Endothelial cell of umbilical vein (primary cell): ENCODE measurements at places on chromosomes 16 and 17. TPM values are rescaled to one million over a fixed set of nuclear protein-coding genes. Genes with fewer than 3 reads are reported as not detected.

GRCh38 chr17:71402661-71403141, 718.1 kb upstream of the SOX9 start:
- no peaks in the 10 kb centered on the region for H3K27me3 ChIP-seq
- H3K36me3 ChIP-seq, result no peaks in the 10 kb centered on the region
- H3K4me3 ChIP-seq, result no peak overlapping the region
- no peak for DNase-seq
- no peaks in the 10 kb centered on the region for H3K4me1 ChIP-seq

The TMEM114 gene
- total RNA-seq, result not detected in 2 replicates

DNA sequence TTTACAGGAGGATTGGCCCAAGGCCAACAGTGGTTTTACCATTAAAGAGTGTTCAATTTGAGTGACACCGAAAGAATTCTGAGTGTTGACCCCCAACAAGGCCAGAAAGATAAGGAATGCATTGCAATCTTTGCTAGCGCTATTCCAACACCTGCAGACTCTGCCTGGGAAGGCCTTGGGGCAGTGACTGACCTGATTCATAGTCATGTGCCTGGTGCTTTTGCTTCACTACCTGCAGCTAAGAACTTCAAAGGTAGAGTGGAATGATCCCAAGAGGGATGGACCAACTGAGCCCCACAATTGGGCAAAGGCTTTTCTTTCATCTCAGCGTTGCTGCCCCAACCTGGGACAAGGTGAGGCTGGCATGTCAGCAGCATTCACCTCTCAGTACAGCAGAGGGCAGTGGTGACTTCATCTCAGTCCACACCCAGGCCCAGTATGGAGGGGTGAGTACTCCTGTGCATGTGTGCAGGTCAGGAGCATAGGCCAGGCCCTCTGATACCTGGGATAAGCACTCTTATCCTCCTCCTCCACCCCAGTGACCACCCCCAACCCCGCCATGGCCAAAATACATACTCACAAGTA, 149.6 kb upstream of the GNAO1 start:
- H3K4me1 ChIP-seq, result no peaks in the 10 kb centered on the region
- no peaks in the 10 kb centered on the region for H3K36me3 ChIP-seq
- H3K27me3 ChIP-seq, result no peaks in the 10 kb centered on the region
- no peak overlapping the region for H3K27ac ChIP-seq
- DNase-seq, result no peak
- H3K4me3 ChIP-seq, result no peak overlapping the region

GRCh38 chr17:46854948-46855347, 3.6 kb downstream of the WNT9B start:
- no peaks in the 10 kb centered on the region for H3K36me3 ChIP-seq
- H3K27ac ChIP-seq, result no peak overlapping the region
- DNase-seq, result no peak
- no peaks in the 10 kb centered on the region for H3K4me1 ChIP-seq

- H3K27me3 ChIP-seq, result no peaks in the 10 kb centered on the region
- no peak overlapping the region for H3K27ac ChIP-seq
- H3K4me3 ChIP-seq, result no peak overlapping the region
- H3K36me3 ChIP-seq, result no peaks in the 10 kb centered on the region
- no peaks in the 10 kb centered on the region for H3K4me1 ChIP-seq
- no peak for DNase-seq
These were observed 11.3 kb upstream of the MLLT6 start for GRCh38 chr17:38693700-38694329.

The SKAP1 gene
- total RNA-seq, result 0.51 and 0.75 TPM in 2 replicates

GRCh38 chr17:4947411-4948165, 742 bp downstream of the PFN1 start:
- H3K4me3 ChIP-seq, result peak overlapping the region; percentile 99
- peak; percentile 36 for DNase-seq
- peaks cover 30% of the 10 kb centered on the region for H3K4me1 ChIP-seq
- H3K36me3 ChIP-seq, result peaks cover 27% of the 10 kb centered on the region
- H3K27me3 ChIP-seq, result no peaks in the 10 kb centered on the region

DNA sequence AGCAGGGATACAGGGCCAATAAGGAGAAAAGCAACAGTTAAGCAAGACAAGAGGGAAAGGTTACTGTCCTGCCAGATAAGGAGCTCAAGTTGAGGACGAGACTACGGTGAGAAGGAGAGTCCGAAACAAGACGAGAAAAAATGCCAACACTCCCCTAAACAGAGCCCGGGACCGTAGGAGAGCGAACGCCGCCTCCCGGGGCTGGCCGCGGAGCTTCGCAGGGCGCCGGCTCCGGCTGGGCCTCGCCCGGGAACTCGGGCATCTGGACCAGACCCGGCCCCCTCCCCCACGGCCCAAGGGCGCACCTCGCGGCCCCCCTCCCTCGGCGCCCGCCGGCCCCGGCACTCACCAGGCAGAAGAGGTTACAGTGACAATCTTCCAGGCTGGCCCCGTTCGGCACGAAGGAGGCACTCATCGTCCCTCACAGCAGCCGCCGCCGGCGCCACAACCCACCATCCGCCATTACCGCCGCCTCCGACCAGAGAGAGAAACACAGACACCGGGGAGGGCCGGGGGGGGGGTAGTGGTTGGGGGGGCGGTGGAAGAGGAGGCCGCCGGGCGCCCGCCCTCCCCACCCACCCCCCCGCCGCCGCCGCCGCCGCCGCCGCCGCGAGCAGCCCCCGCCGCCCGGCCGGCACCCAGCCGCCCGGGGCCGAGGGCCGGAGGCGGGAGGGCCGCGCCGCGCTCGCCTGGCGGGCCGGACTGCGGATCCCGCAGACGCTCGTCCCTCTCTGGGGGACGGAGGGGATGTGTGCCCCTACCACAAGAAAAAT, at the start of gene MED13:
MED13 (minus strand) TSS at position 488 of the 773 bp plus-strand sequence; CDS start at position 415, 73 bp downstream.
- H3K4me3 ChIP-seq, result peak within 1 kb of the TSS; percentile 100
- H3K36me3 ChIP-seq, result no peaks in the 10 kb centered on the region
- H3K4me1 ChIP-seq, result peaks cover 19% of the 10 kb centered on the region
- peak; percentile 60 for DNase-seq

- H3K36me3 ChIP-seq, result no peaks in the 10 kb centered on the region
- DNase-seq, result peak; percentile 26
These were observed 708 bp downstream of the BAIAP2 start for GRCh38 chr17:81035521-81036196.

- peaks cover 31% of the 10 kb centered on the region for H3K4me1 ChIP-seq
- no peaks in the 10 kb centered on the region for H3K27me3 ChIP-seq
- H3K4me3 ChIP-seq, result peak overlapping the region; percentile 10
- H3K27ac ChIP-seq, result no peak overlapping the region
- no peaks in the 10 kb centered on the region for H3K36me3 ChIP-seq
These were observed 1.3 kb downstream of the NLK start for GRCh38 chr17:28043741-28044140.

DNA sequence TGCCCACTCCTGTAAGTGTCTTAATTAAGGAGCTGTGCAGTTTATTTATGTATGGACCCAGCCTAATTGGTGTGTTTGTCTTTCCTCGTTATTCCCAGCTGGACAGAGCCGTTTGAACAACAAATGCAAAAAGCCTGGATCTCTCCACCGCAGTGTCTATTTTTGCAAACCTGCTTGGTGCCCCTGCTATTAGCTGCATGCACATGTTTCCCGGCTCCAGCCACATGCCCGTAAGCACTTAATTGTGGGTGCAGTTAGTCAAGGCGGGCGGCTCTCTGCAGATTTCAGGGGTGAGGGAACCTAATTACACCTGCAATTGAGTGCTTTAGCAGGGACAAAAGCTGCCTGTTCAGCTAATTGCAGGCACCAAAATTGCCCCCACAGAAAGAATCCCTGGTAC, 74.0 kb upstream of the GSE1 start:
- H3K36me3 ChIP-seq, result no peaks in the 10 kb centered on the region
- H3K27ac ChIP-seq, result no peak overlapping the region
- peaks cover 3% of the 10 kb centered on the region for H3K4me1 ChIP-seq
- H3K4me3 ChIP-seq, result no peak overlapping the region

DNA sequence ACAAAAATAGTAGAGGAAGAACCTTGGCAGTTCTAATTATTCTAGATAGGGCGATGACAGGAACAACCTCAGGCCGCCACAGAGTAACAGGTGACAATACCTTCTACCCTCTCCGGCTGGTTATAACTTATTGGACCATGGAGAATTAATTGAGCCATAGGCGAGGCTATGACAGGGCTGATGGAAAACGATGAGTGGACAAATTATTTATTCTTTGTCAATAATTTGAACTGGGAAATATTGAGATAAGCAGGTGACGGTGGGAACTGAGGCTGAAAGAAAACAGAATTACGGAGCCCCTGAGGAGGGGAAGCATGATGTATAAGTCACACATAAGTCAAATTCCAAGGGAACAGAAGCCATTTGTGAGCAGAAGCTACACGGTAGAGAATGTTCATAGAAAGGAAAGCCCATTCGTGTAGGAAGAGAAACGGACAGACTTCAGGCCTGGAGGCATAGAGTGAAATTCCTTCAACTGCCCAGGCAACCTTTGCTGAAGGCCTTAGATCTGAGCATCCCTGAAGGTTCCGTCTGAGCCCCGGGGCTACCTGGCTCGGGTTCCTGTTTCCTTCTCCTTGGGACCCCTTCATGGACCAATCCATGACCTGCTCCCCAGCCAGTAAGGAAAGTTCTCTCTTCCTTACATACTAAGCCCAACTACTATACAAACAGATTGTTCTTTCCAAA, 158.1 kb downstream of the MAP2K4 start:
- no peak for DNase-seq
- no peaks in the 10 kb centered on the region for H3K4me1 ChIP-seq
- no peaks in the 10 kb centered on the region for H3K27me3 ChIP-seq

The DNAAF8 gene
- 1.0 TPM in 1 of 2 replicates, not detected in the other for total RNA-seq

DNA sequence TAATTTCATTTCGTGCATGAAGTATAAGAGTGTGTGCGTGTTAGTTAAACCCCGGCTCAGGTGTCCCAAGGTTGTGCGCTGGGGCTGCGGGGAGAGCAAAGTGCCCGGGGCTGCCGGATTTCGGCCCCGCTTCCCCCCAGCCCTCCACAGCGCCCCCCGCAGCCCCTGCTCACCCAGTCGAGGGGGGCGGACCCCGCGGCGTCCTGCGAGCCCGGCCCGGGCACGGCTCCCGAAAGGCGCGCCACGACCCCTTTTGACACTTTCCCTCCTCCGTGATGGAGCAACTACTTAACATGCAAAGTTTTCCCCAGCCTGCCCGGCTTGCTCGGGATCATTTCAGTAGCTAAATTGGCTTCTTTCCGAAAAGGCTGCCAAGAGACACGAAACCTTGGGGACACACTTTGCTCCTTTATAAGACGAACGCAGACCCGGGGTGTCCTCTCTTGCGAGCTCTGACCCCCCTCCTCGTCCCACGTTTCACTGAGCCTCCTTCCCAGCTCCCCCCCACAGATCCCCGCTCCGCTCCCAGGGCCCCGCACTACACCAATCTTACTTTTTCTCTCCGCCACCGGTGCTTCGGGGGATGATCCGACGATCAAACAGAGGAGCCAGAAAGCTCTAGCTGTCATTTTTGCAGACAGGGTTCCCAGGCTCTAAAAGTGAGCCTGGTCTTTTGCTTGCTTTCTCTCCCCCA, 552 bp downstream of the C17orf58 start:
- H3K27ac ChIP-seq, result peak overlapping the region; percentile 62
- H3K36me3 ChIP-seq, result peaks cover 4% of the 10 kb centered on the region
- H3K4me1 ChIP-seq, result peaks cover 19% of the 10 kb centered on the region

- H3K27me3 ChIP-seq, result no peaks in the 10 kb centered on the region
- H3K36me3 ChIP-seq, result peaks cover 15% of the 10 kb centered on the region
- DNase-seq, result peak; percentile 16
- H3K27ac ChIP-seq, result no peak overlapping the region
- H3K4me3 ChIP-seq, result no peak overlapping the region
These were observed 42.8 kb downstream of the PHKB start for GRCh38 chr16:47503936-47504335.
